ENCODE measurements at places on chromosomes 3 and 15.
A peak's percentile ranks its signal among the peaks of the same experiment; 100 is the strongest.

GRCh38 chr3:98564282-98565005, 29.0 kb downstream of the CPOX start:
- DNase-seq: no peak

GRCh38 chr3:150409512-150410310, 1.6 kb downstream of the TSC22D2 start:
- DNase-seq: peak; percentile 34

GRCh38 chr15:62060896-62061280, 641 bp upstream of the VPS13C start:
- DNase-seq: no peak

GRCh38 chr3:44996556-44996969, 20.5 kb downstream of the EXOSC7 start:
- no peak for DNase-seq

- DNase-seq: no peak
Observed at GRCh38 chr3:160374472-160374871, 24.6 kb downstream of the IFT80 start.

- no peak for DNase-seq
Observed at GRCh38 chr3:72473156-72473555, 375.1 kb downstream of the SHQ1 start.

DNA sequence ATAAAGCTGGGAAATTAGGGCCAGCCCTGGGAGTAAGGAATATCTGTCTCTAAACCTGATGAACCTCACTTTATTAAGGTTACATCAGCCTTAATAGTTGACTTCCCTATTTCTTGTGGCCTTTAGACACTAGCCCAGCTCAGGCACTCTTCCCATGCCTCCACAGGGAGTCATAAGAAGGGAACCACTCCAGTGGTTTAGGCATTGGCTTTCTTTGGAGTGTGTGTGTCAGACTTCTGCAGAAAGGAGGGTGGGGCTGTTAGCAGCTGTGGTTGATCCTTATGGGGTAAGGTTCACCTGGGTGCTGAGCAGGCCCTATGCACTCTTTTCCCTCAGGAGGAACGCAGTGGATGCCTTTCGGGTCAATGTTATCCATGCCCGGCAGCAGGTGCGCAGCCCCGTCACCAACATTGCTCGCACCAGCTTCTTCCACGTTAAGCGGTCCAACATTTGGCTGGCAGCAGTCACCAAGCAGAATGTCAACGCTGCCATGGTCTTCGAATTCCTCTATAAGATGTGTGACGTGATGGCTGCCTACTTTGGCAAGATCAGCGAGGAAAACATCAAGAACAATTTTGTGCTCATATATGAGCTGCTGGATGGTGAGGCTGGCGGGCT, 4.0 kb downstream of the AP2M1 start:
- no peak for DNase-seq

DNA sequence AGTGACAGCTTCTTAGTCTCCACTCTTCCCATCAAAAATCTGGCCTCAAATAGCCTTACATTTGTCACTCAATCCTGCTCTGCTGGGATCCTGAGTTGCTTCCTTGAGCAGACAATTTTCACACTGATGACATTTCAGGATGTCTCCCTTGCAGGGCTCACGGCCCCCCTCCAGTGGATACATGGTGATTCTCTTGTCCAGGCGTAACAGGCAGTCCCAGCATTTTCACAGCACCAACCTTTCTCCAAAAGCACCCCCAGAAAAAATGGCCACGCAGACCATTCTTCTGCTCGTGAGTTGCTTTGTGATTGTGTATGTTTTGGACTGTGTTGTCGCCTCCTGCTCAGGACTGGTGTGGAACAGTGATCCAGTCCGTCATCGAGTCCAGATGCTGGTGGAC, 47.4 kb upstream of the WNT7A start:
- DNase-seq: no peak
